ENCODE measurements at places on chromosomes 2 and 18.
A peak's percentile ranks its signal among the peaks of the same experiment; 100 is the strongest.

- no peak for DNase-seq
Measured at GRCh38 chr2:222445227-222445626, 20.9 kb downstream of the SGPP2 start.

DNA sequence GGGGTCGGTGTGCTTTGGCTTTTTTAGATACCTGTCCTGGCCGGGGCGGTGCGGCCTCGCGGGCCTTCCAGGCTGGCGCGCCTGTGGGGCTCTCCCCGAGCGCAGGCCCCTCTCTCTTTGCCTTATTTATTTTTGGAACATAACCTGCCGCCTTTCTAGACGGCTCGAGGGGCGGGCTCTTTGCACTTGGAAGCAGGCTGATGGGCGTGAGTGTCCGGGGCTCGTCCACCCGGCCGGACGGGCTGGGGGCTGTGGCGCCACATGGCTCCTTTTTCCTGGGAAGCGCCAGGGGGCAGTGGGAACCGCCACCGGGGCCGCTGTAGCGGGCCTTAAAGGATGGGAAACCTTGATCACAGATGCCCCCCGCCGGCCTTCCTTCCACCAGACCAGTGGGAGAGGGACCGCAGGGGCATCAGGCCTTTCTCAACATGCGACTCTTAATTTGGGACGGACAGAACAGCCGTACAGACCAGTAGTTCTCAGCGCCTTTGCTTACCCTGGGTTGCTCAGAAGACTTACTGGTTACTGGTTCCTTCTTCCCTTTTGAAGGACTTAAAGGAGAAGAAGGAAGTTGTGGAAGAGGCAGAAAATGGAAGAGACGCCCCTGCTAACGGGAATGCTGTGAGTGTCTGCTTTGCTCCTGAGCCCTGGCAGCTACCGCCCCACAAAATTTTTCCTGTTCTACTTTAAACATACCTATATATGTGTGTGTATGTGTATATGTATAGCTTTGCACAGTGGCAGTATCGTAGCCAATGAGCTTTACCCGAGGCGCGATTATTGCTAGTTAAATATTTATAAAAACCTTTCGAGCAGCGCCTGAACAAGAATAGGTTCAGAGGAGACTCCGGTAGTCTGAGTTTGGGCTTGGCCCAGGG lies 2.7 kb downstream of the PTMA start:
- no peak for DNase-seq

GRCh38 chr18:12034241-12035100 lies 53.2 kb downstream of the IMPA2 start:
- no peak for DNase-seq

DNA sequence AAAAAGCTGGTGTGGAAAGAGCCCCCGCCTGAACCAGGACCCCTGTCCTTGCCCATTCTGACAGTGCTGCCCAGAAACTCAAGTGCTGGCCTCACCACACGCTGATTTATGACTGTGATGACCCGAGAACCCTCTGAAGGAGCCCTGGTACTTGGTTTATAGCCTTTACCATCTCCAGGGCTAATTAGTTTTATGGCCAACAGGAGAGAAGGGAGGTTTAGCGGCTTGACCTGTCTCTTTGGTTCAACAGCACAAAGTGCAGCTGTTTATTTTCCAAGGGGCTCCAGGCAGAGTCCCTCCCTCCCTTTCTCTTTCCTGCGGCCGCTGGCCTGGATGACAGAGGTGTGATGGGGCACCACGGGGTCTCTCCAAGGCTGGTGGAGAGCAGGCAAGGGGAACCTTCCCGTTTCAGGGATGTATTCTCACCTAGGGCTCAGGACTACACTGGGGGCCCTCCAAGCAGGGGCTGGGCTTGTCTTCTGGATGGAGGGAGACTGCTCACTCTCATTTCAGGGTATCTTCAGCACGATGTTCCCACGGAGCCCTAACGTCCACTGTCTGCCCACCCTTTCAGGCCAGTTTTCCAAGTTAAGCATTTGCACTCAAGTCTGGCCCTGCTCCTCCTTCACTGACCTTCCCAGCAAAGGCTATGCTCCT lies 174.2 kb upstream of the GLI2 start:
- no peak for DNase-seq

- no peak for DNase-seq
Measured at GRCh38 chr2:86298411-86299390, 38.7 kb downstream of the REEP1 start.

DNA sequence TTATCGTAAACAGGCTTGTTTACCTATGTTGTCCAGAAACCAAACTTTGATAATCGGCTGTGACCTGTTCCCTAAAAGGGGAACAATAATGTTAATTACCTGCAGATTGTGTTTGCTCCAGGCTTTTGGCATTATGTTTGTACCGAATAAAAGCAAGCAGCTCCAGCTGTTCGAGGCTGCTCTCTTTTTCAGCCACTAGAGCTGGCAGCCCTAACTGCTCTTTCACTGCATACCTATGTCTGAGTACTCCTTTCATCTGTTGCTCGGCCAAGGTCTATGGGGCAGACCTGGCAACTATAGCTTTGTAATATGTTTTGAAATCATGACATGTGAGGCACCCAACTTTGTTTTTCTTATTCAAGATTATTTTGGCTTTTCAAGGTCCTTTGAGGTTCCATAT lies 77.8 kb upstream of the EHBP1 start:
- no peak for DNase-seq

DNA sequence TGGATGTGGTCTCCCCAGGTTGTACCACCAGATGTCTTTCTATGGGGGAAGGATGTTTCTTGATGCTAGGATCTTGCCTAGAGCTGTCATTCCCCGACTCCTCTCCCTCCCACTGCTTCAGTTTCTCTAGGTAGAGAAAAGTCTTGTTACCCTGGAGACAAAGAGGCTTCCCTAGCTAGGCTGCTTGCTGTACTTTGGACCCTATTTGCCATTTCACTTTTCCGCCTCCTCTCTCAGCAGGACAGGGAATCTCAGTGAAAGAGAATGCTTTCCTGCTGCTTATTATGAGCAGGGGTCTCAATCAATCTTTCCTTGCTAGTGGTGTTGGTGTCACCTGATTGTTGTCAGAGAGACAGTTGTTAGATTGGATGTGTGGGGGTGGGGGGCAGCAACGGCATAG lies 818.8 kb upstream of the GYPC start:
- peak; percentile 26 for DNase-seq

DNA sequence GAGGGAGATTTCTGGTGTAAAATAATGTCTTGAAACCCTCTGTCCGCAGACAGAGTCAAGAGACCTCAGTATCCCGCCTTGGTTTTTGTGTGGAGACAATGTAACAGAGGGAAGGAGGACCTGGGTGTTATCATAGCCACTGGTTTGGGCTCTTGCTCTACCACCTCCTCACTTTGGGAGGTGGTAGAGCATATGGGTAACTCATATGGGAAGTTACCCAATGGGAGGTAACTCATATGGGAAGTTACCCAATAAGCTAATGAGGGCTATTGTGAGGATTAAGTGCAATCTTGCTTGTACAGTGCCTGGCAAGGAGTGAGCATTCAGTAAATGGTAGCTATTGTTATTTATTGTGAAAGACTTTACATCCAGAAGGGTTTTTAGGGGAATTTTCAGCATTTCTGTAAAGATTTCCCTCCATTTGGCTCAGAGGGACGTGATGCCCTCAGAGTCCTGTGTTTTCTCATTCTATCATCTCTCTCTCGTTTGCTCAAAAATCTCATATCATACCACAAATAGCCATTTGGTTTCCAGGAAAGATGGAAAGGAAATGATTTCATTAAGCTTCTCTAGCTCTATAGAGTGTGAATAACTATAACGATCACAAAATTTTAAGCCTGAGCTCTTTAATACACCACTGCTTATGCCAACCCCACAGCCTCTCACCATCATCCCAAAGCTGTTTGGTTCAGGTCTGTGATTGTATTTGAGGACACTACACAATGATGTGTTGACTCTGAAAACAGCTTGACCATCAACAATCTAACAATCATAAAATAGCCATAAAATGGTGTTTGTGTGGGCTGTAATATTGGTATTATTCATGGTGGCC lies 307.7 kb downstream of the STK39 start:
- no peak for DNase-seq

GRCh38 chr18:23910032-23910431 lies 104.5 kb upstream of the TTC39C start:
- DNase-seq = no peak

- DNase-seq = no peak
Measured at GRCh38 chr2:68739595-68740399, 5.2 kb downstream of the ARHGAP25 start.

GRCh38 chr2:11540996-11541692 lies 7.3 kb downstream of the GREB1 start:
- DNase-seq = no peak

GRCh38 chr2:82834893-82835292 lies 1624.2 kb downstream of the SUCLG1 start:
- DNase-seq = no peak

GRCh38 chr18:56283316-56283715 lies 355.1 kb downstream of the TXNL1 start:
- DNase-seq = no peak

DNA sequence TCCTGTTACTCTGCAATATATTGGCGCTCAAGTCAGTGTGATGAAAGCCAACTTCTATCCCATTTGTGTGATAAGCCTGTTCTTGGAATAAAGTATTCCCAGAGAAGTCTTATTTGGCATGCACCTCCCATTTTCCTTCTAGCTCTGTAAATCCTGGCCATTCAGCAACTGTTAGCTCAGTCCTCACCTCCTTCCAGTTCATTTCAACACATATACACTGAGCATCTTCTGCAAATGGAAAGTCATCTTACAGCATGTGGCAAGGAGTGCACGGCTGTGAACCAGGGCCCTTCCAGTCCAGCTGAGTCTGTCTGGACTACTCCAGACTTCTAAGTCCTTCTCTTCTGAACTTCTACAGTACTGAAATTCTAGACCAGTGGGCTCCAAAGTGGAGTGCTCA lies 53.1 kb downstream of the SPATS2L start:
- no peak for DNase-seq

DNA sequence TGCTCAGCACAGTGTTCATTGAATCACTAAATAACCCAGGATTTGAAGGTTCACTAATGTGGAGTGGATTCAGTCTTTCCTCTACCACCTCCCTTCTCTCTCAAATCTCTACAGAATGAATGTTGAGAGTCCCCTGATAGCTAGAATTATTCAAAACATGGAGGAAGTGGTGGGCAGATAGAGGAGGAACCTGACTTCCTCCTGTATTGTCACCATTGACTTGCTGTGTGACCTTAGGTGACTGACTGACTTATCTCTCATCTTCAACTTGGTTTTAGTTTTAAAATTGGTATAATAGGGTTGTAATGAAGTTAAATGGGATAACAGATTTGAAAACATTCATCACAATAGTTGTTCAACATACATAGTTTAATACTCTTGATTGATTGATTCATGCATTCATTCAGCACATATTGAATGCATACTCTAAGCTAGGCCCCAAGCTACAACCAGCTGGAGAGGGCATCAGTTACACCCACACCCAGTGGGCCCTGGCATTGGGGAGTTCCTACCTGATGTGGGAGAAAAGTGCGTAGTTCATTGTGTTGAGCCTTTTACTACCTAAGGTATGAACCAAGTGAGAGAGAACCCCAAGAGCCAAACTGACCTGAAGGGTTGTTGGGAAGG lies 96.0 kb downstream of the WDR7 start:
- no peak for DNase-seq

- DNase-seq = no peak
Measured at GRCh38 chr2:188663301-188663700, 310.9 kb upstream of the COL3A1 start.

- no peak for DNase-seq
Measured at GRCh38 chr2:128632501-128632800, 313.8 kb upstream of the HS6ST1 start.

DNA sequence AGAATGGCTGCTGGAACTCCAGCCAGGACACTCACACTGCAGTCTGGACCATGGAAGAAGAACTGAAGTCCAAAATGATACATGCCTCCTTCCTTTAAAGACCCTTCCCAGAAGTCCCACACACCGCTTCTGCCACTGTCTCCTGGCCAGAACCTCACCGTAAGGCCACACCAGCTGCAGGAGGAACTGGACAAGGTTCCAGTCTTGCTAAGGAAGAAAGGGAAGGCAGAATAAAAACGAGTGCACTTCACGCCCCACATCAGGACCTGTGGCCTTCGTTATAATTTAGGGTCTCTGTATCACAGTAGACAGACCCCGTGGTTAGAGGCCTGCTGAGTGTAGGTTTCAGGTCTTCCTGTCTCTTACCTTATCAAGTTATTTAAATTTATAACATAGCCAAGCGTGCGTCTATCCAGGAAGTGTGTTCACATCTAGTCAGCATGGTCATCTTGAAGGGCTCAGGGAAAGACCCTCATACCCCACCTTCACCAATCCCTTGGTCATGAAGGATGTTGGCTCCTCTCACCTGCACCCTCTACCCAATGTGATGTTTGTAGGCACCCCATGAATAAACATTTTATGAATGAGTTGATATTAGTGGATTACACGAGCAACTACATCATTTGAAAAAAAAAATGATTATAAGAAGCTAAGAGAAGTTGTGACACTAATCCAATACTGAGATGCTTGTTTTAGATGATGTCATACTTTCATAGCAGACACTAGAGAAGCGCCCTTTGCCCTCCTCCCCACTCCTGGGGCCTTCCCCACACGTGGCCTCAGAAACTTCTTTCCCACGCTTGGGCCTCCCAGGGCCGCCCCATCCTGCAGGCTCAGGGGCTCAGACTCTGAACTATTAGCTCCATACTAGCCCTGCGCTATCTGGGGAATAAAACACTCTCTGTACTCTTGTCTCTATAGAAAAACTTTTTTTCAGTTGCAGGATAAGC lies 157.6 kb downstream of the FAM210A start:
- DNase-seq = no peak

DNA sequence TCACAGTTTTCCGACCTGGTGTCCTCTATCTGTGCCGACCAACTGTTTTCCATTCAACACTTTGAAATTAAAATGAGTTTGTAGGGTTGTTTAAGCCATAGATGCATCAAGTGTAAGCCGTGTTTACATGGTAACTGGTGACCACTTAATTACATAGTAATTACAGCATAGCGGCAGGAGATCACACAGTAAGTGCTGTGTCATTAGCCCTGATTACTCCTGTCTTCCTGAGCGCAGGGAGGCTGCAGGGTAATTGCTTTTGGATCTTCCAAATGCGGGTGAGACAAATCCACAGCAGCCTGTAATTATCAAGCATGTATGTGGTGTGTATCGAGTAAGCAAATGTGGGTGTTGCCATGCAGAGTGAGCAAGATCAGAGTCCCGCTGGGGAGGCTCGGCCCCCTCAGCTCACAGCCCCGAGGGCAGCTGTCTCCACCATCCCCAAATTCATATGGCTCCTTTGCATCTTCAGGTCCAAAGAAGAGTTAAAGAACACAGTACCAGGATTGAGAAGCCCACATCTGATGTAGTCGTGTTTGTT lies 71.5 kb upstream of the HDAC4 start:
- DNase-seq = no peak

DNA sequence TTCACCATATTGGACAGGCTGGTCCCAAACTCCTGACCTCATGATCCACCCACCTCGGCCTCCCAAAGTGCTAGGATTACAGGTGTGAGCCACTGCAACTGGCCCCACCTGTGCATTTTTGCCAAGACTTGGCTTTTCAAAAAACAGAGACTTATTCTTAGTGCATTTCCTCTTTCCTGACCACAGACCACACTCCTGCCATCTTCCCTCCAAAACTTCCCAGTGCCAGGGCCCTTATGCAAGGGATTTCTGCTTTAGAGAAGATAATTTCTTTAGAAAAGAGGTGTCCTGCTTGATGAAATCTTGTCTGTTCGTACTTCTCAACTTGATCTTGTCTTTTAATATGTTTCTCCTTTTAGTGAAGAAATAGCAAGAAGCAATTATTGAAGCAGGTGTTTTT lies 98.8 kb upstream of the ZNF516 start:
- DNase-seq = no peak

- DNase-seq = no peak
Measured at GRCh38 chr2:191912764-191913163, 65.9 kb upstream of the CAVIN2 start.

GRCh38 chr2:84792856-84793522 lies 87.9 kb downstream of the TRABD2A start:
- DNase-seq = no peak
